Stimulated activated CD8-positive, alpha-beta memory T cell treated with anti-CD3 and anti-CD28 coated beads, Interleukin-7, amount 100 ng/mL, for 1 hour (primary cell): ENCODE measurements at places on chromosomes 12 and 14.

DNA sequence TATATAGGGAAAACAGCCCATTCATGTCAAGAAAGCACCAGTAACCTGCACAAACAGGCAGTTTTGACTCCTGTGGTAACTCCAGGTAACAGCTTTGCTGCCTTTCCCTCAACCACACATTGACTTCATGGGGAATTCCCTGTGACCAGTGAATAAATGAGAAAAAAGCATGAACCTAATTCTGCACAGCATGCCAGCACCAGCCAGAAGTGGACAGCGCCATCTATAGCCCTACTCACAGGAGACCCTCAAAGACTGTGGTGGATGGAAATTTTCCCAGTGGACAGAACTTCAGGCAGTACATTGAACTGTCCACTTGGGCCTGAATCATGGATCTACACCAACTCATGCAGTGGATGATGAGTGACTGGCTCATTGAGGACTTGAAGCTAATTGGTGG is 152.1 kb downstream of the SLC8A3 start:
- no peak for DNase-seq

- no peak for DNase-seq
Measured at GRCh38 chr14:51610771-51611170, 40.9 kb upstream of the FRMD6 start.

DNA sequence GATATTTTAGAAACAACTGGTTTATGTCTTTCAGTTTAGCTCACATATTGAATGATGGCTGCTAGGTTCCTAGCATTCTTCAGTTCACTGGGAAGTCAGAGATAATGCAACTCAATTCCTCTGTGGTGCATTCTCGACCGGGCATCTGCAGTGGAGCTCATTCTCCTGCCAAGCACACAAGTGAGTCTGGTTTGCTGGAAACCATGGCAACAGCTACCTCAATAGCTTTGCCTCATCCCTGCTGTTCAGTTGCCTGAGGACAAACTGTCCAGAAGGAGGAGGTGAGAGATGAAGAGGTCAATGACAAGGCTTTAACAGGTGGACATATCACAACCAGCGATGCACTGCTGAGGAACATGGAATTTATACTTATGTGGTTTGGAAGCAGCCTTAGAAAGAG is 816.9 kb downstream of the AACS start:
- DNase-seq, result no peak

GRCh38 chr14:100710391-100710790 is 16.3 kb upstream of the DLK1 start:
- DNase-seq, result no peak

DNA sequence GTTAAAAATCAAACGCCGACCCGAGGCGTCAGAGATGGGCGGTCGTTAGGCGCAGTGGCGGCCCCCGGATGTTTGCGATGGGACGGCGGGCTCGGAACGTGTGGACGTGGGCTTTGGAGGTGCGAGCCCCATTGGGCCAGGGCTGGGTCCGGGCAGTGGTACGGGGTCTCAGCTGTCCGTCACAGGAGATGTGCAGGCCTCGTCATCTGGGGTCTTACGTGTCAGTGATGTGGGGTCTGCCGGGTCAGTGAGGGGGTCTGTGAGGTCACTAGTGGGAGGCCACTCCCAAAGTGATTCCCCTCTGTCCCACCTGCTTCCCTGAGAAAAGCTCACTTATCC is 21.6 kb upstream of the CHFR start:
- DNase-seq, result no peak

- no peak for DNase-seq
Measured at GRCh38 chr12:109247831-109248654, 61.0 kb downstream of the FOXN4 start.

GRCh38 chr14:105102361-105102870 is 37.2 kb upstream of the GPR132 start:
- DNase-seq, result no peak

GRCh38 chr14:67358924-67359774 is 455 bp downstream of the ATP6V1D start:
- DNase-seq, result no peak

DNA sequence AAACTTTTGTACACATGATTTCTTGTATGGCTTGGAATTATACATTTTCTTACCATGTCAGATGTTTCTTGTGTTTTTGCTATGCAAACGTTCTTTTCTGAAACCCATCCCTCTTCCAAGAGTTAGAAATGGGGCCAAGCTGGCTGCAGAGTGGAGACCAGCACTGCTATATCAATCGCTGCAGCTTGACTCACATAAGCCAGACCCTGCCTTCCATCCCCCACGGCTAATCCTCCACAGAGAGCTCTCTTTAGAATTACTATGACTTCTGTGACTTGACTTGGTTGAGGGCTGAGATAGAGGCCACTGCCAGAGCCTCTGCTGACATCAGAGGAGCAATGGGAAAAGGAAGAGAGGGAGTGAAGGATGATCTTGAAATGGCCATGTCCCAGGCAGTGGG is 147.9 kb downstream of the DACT1 start:
- no peak for DNase-seq

GRCh38 chr12:120820884-120821510 is 83.2 kb downstream of the SPPL3 start:
- peak; percentile 0 for DNase-seq

GRCh38 chr12:49197256-49197655 is 8.4 kb upstream of the TUBA1A start:
- no peak for DNase-seq

GRCh38 chr14:40838601-40839000 is 768.1 kb upstream of the LRFN5 start:
- no peak for DNase-seq

DNA sequence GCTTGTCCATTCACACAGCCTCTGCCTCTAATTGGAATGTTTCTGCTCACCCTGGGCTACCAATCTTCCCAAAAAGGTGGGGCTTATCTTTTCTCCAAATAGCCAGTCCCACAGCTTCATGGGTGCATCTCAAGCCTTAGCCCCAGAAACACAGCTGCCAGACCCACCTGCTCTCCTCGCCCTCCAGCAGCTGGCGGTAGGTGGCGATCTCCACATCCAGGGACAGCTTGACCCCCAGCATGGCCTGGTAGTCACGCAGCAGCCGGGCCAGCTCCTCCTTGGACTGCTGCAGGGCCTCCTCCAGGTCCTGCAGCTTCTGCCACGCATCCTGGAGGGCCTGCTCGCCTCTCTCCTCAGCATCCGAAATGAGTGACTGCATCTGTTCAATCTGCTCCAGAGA is 11.1 kb downstream of the KRT77 start:
- no peak for DNase-seq

DNA sequence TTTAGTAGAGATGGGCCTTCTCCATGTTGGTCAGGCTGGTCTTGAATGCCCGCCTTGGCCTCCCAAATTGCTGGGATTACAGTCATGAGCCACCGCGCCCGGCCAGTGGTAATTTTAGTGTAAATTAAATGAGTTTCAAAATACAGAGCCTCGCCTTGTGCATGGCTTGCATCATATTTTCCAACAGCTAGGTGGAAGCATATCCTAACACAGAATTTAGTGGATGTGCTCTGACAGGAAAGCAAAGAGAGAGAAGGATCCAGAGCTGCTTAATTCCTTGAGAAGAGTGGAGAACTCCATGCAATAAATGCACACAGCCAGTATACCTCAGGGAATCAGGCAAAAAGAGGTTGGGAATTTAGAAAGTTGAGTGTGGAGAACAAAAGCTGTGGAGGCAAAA is 2.5 kb downstream of the OR6C2 start:
- no peak for DNase-seq
